ENCODE measurements at places on chromosomes 6 and 20.

DNA sequence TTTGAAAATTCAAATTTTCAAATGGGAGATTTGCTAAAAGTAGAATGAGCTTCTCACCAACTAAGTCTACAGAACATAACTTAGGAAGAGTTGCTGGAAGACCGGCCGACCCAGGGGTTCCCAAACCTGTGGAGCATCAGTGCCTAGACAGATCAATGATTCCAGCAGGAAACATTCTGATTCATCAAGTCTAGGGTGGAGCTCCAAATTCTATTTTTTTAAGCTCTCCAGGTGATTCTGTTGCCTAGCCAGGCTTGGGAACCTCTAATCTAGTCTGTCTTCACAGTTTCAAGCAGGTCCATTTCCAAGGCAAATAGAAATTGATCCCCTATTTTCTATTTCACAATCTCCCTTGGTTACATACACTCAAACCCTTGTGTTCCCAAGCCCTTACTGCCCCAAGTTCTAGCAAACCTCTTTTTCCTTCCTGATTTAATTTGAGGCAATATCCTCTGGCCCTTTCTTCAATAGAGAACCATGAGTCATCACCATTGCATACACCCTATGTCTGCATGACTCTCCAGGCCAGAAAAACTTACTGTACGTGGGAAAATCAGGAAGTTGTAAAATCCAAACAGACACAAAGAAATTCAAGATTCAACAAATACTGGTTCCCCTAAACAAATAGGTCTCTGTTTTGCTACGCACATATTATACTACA, 8.9 kb downstream of the ATXN1 start:
- DNase-seq, result no peak

DNA sequence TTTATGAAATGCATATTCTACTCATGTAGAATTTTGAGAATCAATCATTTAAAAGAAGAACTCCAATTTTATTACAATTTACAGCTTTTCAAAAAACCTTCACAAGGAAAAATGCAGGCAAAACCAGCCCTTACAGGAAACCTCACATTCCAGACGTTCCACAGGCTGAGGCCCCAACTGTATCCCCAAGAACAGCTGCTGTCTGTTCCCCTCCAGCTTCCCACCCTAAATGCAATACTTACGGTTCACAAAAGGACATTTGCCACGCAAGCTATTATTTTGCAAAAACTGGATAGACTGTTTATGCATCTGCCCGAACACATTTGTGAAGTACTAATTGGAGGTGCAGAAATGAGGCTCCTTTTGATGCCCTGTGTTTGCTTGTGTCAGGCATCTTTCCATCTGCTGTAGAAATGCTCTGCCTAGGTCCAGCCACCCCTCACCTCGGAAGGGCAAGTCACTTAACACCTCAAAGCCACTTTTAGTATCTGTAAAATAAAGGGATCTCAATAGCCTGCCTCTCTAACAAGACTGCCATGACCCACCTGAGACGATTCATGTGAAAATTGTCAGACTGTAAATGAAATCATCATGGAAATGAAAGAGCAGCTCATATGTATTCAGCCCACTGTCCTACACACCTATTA, 26.5 kb downstream of the PDE10A start:
- DNase-seq, result no peak

DNA sequence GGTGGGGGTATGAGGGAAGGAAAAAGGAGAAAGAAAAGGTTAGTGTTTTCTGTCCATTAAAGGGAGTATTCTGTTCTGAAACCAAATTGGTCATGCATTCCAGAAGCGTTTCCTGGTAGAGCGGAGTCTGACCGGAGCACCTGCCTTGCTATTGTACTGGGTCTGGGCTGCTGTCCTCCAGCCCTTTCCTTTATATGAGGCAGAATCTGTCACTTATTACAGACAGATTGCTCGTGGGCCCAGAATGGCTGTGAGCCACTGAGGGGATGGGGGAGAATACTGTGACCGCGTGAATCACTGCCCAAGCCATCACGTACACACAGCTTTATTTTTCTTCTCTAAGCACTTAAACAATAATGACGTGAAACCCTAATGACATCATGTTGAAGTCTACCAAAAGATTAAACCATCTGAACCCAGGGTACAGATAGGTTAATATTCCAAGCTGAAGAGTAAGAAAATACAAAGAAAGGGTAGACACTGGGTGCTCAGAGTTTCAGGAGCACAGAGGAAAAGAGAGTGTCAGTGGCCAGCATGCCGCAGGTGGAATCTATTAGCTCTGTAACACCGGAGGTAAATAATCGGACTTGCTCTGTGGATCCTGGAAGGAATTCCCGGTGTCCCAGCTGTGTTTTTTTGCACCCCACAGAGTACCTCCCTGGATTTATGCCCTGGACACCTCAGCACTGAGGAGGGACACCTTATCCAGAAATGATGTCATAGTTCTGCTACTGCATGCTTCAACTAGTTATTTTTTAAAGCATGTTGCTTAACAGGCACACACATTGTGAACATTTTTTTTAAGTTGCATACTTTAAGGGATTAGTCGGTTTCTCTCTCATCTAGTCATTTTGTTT, 573.3 kb downstream of the PKHD1 start:
- DNase-seq, result no peak

GRCh38 chr20:47878601-47879027, 93.3 kb upstream of the SULF2 start:
- DNase-seq, result no peak

DNA sequence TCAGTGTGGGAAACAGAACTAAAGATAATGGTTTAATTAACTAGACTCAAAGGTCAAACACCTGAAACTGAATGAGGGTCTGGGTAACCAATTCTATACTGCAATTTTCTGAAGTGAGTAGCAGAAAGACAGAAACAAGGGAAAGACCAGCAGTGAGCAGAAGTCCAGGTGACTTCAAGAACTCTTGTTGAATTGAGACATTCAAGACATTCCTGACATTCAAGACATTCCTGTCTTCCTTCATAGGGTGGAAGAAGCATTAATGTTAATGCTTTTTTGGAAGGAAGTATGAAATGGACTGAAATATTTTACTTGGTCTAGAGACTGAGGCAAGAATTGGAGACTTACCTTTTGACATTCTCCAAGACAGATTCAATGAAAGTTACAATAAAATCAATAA, 529.9 kb upstream of the MMS22L start:
- DNase-seq, result no peak

DNA sequence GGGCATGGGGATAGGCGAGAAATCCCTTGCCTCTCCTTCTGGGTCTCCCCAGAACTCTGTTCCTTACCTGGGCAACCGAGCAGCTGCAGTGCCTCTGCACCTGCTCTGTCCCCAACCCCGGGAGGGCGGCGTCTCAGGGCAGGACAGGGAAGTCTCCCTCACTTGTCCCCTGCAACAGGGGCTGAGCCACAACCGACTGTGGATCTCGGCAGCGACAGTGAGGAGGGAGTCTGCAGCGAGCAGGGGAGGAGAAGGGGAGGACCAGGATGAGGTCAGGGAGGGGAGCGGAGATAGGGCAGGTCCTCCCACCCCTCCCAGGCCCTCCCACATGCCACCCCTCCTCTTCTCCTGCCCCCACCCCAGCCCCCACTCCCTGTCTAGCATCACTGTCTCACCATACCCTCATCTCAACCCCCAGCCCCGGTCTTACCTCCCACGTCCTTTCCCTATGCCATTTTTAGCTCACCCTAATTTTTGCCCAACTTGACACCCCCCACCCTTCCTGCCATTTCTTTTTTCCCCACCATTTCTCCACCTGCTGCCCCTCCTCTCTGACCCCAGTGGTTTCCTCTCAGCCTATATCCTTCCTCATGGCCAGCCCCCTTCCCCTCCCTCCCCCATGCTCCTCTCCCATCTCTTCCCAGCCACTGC, at the start of gene TNXB:
Gene TNXB (minus strand): TSS at position 225 of the 651 bp plus-strand sequence. CDS start 11,140 bp downstream, outside the sequence.
- DNase-seq, result no peak

GRCh38 chr20:36462440-36463211, 78.7 kb upstream of the MYL9 start:
- peak; percentile 57 for DNase-seq

- no peak for DNase-seq
Measured at GRCh38 chr6:19934996-19935591, 97.9 kb downstream of the ID4 start.

GRCh38 chr20:32240205-32240604, 32.5 kb downstream of the POFUT1 start:
- no peak for DNase-seq

DNA sequence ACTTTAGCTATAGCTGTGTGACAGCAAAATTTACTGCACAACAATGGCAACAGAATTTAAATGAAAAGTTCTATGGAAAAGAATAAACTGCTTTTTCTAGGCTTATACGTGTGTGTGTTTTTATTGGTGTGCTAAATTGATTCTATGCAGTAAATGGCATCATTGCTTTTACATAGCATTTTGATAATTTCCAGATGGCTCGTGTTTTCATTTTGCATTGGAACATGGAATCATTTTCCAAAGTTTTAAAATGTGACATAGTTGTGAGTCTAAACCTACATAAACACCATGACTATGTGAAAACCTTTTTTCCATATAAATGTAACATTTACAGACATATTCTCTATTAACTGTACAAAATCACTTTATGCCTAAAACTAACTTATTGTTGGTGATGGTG, 127.8 kb downstream of the SIM1 start:
- no peak for DNase-seq

- no peak for DNase-seq
Measured at GRCh38 chr20:57259121-57259937, 7.1 kb downstream of the BMP7 start.

DNA sequence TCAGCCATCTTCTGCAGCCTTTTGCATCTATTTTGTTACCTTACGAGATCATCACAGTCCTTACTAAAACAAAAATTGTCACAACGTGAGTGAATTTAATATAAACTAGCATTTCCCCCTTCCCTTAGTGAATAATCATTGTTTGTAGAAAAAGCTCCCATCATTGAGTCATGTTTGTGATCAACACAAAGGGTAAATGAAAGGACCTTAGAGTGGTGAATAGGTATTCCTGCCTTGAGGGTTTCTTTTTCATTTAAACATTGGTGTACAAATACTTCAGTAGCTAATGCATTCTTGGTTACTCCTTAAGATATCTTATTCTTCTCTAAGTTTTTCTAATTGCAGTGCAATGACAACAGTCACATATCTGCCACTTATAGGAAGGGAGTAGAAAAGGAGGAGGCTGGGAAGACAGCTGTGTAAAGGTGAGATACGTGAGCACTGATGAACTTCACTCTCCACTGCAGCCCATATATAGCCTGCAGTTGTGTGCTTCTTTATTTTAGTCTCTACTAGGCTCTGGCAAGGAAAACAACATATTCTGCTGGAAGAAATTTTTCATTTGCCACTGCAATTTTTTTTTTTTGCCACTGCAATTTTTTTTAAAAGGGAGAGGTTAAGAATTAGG, 27.8 kb downstream of the ADGRG6 start:
- no peak for DNase-seq

DNA sequence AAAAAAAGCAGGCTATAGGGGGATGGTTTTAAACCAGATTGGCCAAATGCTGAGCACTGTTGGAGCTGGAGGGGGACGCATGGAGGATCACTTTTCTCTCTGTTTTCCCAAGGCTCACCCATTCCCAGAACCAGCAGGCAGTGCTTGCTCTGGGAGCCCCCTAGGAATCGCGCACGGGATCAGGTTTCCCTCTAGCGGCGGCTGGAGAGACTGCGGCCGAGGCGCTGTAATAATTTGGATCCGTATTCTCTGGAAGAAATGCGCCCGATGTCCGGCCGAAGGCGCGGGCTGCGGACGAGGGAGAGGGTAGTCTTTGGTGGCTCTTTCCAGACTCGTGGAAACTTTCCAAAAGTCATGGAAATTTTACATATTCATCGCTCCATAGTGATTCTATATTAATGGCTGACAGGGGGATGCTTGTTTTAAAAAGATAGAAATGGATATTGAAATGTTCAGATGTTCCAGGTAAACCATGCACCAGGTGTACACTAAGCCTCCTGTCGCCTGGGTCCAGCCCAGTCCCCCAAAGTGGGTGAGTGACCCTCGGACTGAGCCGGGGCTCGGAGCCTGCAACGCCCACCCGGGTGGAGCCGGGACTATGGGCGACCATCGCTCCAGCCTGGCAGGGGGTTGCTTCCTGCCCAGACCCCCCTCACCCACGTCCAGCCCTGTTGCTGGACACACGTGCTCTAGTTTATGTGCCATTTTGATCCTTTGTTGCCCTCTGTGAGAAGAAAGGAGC, 78.7 kb upstream of the PHACTR3 start:
- DNase-seq, result peak; percentile 64
